ENCODE measurements at places on chromosomes 4 and X.

- DNase-seq = no peak
Observed at GRCh38 chr4:55635282-55635681, 816 bp downstream of the NMU start.

GRCh38 chr4:168440442-168441264 lies 39.6 kb downstream of the DDX60L start:
- peak; percentile 66 for DNase-seq

DNA sequence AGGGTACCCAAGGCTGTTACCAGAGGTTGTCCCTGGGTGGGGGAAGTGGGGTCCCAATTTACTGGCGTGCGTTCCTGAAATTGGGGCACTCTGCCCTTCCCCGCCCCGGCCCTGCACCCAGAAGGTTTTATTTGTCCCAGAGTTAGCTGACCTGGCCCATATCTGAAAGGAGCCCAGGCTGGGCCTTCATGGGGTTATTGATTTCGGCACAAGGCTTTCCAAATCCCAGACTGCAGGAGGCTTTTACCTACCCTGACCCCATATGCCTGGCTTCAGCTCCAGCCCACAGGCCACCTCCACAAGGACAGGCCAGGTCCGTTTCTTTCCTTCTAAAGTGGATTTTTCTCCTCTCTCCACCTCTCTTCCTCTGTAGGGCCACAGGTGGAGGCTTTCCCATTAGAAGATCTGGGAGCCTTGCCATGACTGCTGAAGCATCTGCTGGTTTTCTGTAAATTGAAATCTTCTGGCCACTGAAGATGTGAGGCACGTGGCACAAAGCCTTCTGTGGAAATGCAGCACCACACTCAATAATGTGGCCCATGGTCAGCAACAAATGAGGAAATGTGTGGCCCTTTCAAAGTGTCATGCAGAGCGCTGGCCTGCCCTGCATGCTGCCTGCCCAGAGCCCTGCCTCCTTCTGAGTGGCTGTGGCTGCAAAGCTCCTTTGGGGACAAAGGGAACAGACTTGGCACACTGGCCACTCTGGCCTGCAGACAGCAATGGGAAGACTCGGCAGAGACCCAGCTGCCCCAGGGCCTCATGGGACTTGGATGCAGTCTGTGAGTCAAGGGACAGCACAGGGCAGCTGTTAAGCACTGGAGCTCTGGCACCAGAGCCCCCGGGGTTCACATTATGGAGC lies 43.1 kb upstream of the MTM1 start:
- no peak for DNase-seq

DNA sequence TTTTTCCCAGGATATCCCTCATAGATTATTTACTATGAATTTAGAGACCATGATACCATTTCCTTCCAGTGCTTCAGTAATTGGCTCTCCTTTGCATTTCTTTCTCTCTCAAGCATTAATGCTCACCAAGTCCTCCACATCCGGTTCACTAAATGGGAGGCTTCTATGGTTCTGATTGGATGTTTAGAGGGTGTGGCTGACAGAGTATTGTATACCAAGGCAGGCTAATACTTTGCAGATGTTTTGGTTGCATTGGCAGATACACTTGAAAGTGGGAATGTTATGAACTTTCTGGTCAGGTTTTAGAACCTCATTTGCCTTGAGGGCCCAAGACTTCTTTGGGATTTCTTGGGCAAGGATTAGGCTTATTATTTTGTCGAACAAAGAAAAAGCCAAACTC lies 24.2 kb downstream of the CBLL2 start:
- DNase-seq = no peak

GRCh38 chr4:40214661-40215418 lies 18.0 kb downstream of the RHOH start:
- no peak for DNase-seq

- DNase-seq = no peak
Observed at GRCh38 chrX:81237516-81237915, 35.6 kb downstream of the SH3BGRL start.

Data from HT-29 (cell line).